T-helper 2 cell treated with Interferon-gamma antibody and Interleukin-4, amounts not matched to agents 5 μg/mL and 100 μg/mL, for 36 hours (primary cell): ENCODE measurements at places on chromosomes 1 and 21.

DNA sequence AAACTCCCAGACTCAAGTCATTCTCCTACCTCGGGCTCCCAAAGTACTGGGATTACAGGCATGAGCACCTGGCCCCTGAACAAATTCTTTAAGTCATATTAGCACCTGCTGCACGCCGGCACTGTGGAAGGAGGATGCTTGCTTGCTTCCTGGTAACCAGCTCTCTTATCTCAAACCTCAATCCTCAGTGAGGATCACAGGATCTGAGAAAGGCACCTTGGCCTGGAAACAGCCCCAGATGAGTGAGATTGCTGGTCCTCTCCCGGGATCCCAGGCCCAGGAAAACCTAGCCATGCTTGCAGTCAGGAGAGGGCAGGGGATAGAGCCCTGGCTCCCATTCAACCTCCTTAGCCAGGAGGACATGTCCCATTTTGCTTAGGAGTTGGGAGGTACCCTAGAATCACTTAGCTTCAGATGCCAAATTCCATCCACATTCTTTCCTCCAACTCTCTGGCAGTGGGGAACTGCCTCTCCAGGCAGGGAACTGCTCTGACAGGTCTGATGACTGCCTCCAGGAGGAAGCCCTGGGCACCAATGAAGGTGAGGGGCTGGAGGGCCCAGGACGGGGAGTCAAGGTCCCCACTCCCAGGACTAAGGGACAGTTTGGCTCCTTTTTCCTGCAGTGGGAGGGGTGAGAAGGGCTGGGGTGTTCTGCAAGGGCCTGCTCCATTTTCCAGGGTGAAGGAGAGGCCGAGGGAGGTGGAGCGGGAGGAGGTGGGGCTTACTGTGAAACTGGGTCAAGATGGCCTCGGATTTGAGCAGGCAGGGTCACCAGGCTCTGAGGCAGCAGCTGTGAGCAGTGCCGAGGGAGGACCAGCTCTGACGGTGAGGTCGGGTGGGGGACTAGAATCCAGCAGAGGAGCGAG lies 9.5 kb downstream of the GPR37L1 start:
- DNase-seq, result no peak

GRCh38 chr1:171218661-171219060 lies 29.6 kb upstream of the FMO1 start:
- no peak for DNase-seq

GRCh38 chr1:60547821-60548220 lies 474.3 kb upstream of the C1orf87 start:
- DNase-seq, result no peak

DNA sequence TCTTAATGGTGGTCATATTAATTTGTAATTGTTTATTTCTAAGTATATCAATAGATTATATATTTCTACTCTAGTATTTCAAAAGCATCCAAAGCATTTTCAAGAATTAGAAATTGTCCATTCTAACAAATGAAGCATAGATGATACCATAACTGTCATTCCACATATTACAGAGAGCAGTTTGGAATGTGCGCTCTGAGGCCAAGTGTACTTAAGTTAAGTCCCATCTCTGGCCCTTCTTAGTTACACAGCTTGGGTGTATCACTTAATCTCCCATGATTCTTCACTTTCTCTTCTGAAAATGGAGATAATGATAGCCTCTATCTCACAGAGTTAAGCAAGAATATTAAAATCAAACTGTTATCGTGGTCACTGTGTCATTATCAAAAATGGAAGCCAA lies 281.1 kb downstream of the MRPL39 start:
- DNase-seq, result no peak

DNA sequence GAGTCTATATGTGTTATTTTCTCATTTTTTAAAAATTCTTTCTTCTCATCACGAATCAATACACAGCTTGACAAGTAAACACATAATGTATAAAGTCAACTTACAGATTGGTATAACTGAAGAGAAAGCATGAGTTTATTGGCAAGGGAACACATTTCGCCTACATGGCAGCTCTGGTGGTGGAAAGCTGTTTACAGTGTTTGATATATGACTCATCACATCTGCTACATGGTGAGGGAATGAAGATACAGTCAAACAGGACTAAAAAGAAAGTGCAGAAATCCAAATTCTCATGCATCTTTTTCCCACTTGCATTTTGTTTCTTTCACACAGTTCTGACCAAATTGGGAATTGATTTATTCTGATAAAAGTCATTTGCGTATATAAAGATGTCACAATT lies 122.2 kb upstream of the ADGRL4 start:
- no peak for DNase-seq
